Aorta (tissue), 5 donors: ENCODE measurements at places on chromosomes 12 and 14. TPM values are rescaled to one million over a fixed set of nuclear protein-coding genes. Genes with fewer than 3 reads are reported as not detected.

DNA sequence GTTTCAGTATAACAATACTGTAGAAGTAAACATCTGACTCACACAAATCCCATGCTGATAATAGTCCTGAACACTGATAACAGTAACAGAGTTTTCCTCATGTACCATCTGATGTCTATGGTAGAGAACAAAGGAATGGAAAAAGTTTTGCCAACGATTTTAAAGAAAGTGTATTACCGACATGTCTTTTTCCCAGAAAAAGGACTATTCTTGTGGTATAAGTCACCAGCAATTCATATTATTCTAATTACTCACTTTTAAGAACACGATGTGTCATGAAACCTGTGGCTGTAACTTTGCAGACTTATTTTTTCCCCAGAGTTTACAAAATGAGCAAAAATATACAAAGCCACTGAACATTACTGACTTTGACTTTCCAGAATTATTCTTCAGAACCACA lies 40.1 kb upstream of the DCN start:
- no peaks in the 10 kb centered on the region for H3K4me1 ChIP-seq
- DNase-seq = no peak
- no peaks in the 10 kb centered on the region for H3K36me3 ChIP-seq
- H3K27me3 ChIP-seq = no peaks in the 10 kb centered on the region

- peaks cover 22% of the 10 kb centered on the region for H3K4me1 ChIP-seq
- DNase-seq = no peak
- H3K27ac ChIP-seq = peak overlapping the region; percentile 72
- no peak overlapping the region for H3K4me3 ChIP-seq
Measured at GRCh38 chr12:46462641-46463355, 90.2 kb upstream of the SLC38A2 start.

- H3K36me3 ChIP-seq = no peaks in the 10 kb centered on the region
- no peaks in the 10 kb centered on the region for H3K27me3 ChIP-seq
- no peak overlapping the region for H3K4me3 ChIP-seq
- H3K4me1 ChIP-seq = no peaks in the 10 kb centered on the region
- no peak overlapping the region for H3K27ac ChIP-seq
Measured at GRCh38 chr14:32258336-32258993, 55.4 kb upstream of the RNU6-8 start.

DNA sequence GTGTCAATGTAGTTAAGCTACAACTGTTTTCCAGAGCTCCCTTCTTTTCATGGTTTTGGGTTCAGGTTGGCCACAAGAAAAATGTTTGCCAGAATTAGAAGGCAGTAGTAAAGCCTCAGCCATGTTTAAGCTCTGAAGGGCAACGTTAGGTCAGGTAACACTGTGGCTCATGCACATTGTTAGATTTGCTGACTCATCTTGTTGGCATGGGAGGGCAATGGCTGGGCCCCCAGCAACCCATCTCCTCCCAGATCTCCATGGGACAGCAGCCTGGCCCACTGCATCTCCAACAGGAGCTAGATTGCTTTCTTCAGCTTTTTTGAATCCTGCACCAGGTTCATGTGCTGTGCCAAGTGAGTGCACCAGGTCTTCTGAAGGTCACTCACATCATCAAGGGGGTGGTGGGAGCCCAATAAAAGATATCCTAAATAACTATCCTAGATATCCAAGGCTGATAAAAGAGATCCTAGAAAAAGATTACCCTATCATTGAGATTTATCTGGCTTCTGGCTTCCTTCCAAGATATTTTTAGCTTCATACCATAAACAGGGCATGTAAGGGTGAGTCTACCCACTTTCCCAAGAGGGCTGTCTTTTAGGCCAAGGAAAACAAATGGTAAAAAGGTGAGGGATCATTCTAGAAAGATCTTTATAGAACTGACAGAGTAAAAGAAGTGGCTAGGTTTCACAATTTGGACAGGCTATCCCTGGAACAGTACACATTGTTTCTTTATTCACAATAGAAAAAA lies 28.9 kb downstream of the PTGER2 start:
- H3K36me3 ChIP-seq = no peaks in the 10 kb centered on the region
- H3K27ac ChIP-seq = no peak overlapping the region
- H3K4me3 ChIP-seq = no peak overlapping the region
- no peak for DNase-seq
- no peaks in the 10 kb centered on the region for H3K4me1 ChIP-seq

GRCh38 chr14:69475194-69475818 lies 9.2 kb upstream of the PLEKHD1 start:
- no peaks in the 10 kb centered on the region for H3K4me1 ChIP-seq
- no peak overlapping the region for H3K27ac ChIP-seq
- H3K4me3 ChIP-seq = no peak overlapping the region
- H3K27me3 ChIP-seq = no peaks in the 10 kb centered on the region

The TMBIM4 gene
- total RNA-seq = 112 TPM

The IGF1 gene
- 103 TPM for total RNA-seq

The HCAR2 gene
- total RNA-seq = 0.29 TPM
